Epithelial cell of prostate (primary cell): ENCODE measurements at places on chromosomes 2 and 18.
A peak's percentile ranks its signal among the peaks of the same experiment; 100 is the strongest.

GRCh38 chr18:56043641-56044061 lies 455.7 kb upstream of the TCF4 start:
- no peak for DNase-seq

DNA sequence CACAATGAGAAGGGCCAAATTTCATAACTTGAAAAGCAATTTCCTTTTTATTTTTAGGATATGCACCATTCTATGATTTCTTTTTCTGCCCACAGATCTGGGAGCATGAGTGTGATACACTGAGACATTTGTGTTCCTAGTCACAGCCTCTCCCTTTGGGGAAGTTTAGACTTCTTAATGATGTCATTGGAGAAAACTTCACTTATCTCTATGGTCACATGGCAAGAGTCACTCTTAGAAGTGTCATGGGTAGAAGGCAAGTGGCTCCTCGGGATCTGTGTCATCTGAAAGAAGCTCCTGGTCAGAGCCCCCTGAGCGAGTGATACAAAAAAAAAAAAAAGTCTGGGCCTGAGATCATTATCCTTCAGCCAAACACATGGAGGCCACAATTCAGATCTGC lies 62.5 kb upstream of the LGALSL start:
- no peak for DNase-seq

DNA sequence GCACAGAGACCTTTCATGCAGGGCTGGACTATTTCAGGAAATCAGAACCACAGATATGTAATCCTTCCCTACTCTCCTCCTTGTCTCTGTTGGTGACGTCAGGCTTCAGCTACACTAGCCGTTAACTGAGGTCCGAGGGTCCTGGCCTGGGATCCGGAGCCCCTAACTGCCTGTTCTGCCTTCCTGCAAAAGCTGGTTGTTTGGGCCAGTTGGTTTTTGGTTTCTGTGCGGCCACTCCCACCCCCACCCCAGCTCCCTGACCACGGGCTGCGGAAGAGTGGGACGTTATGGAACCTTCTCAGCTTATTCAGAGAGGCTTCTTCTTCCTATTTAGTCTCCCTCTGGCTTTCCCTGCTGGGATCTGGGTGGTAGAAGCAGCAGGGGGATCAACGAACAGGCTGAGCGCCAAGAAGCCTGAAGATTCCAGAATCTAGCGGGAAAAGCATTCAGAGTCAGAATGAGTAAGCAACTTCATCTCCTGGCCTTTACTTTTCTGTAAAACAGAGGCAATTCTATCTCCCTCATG lies 49.3 kb upstream of the ROCK2 start:
- DNase-seq, result no peak

DNA sequence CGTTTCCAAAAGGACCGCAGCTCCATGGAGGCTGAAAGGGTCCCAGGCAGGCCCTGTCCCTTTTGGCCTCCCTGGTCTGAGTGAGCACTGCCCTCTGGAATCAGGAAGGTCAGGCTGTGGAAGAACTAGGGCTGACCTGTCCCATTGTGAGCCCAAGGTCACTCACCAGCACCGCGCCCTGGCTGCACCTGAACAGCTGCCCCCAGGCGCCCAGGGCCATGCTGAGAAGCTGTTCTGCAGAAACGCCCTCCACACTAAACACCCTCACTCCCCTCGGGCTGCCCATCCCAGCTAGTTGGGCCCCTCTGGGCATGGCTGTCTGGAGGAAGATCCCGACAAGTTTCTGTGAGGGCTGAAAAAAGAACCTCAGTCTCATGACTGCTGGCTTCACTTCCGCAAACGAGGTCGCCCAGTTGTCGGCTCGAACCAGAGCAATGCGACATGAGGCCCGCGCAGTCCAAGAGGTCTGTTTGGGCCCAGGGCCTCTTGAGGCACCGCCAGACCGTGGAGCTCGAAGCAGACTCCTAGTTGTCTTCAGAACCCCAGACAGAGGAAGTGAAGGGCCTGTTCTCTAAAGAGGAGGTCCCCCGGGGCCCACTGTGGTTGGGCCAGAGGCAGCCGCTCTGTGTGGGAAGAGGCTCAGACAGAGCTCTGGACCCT lies 64.4 kb downstream of the INPP5D start:
- DNase-seq, result no peak

GRCh38 chr2:38076152-38076709 lies 280 bp upstream of the CYP1B1 start:
- DNase-seq, result no peak

- peak; percentile 54 for DNase-seq
Observed at GRCh38 chr2:168189835-168190569, 57.4 kb downstream of the STK39 start.

- no peak for DNase-seq
Observed at GRCh38 chr18:75785206-75785605, 357.7 kb upstream of the SMIM21 start.

GRCh38 chr18:79693561-79694205 lies 14.1 kb downstream of the CTDP1 start:
- DNase-seq, result no peak

DNA sequence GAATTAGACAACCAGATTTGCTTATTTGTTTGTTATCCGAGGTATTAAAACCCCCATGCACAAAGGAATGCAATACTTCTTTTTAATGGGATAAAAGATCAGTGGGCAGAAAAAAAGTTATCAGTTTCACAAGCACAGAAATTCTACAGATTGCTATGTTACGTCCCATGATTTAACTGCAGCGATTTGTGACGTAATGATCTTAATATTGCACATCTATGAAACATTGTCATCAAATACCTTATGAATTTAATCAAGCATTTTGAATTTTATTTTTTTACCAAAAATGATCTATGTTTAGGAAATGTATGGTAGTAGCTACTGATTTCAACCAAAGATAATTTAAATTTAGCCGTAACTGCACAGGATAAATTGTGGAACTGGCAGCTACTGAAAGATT lies 138.9 kb downstream of the FHOD3 start:
- DNase-seq, result no peak

GRCh38 chr18:79829136-79829854 lies 31.6 kb downstream of the KCNG2 start:
- no peak for DNase-seq

- no peak for DNase-seq
Observed at GRCh38 chr2:71735676-71736075, 282.3 kb downstream of the DYSF start.

DNA sequence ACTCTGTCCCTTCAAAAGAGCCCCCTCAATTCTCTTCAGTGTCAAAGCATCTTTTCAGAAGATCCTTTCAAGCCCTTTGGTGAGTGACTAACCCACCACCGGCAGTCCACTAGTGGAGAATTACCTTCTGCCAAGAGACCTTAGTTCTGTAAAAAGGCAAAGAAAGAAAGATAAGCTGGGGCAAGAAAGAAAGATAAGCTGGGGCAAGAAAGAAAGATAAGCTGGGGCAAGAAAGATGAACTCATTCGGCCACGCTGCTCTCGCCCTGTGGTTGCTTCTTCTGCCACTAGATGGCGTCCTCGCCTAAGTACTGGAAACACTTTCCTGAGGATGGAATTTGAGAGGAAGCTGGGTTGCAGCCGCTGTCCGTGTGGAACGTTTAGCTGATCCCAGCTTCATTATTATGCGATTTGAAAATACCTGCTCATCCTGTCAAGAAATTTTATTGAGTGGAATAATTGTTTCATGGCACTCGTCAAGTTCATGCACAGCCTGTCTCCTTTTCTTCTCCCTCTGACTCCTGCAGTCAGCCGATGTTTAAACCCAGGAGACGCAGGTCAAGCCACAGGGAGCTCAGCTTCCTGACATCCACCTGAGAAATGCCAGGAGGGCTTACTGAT lies 17.3 kb upstream of the ANXA4 start:
- DNase-seq, result peak; percentile 24

- no peak for DNase-seq
Observed at GRCh38 chr18:25279961-25280360, 72.0 kb downstream of the ZNF521 start.

DNA sequence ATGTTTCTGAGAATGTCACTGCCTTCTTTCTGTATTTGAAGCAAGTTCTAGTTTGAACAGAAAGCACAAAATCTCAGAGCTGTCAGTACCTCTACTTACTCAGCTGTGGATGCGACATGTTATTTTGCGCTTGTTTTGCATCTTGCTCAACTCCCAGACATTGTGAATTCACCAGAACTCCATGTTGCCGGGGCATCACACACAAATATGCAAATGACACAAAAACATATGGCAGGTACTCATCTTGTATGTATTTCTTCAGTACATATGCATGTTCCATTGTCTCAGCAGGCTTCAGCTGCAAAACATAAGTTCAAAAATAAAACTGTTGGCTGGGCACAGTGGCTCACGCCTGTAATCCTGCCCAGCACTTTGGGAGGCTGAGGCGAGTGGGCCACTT lies 30.8 kb downstream of the ADCY3 start:
- DNase-seq, result no peak

DNA sequence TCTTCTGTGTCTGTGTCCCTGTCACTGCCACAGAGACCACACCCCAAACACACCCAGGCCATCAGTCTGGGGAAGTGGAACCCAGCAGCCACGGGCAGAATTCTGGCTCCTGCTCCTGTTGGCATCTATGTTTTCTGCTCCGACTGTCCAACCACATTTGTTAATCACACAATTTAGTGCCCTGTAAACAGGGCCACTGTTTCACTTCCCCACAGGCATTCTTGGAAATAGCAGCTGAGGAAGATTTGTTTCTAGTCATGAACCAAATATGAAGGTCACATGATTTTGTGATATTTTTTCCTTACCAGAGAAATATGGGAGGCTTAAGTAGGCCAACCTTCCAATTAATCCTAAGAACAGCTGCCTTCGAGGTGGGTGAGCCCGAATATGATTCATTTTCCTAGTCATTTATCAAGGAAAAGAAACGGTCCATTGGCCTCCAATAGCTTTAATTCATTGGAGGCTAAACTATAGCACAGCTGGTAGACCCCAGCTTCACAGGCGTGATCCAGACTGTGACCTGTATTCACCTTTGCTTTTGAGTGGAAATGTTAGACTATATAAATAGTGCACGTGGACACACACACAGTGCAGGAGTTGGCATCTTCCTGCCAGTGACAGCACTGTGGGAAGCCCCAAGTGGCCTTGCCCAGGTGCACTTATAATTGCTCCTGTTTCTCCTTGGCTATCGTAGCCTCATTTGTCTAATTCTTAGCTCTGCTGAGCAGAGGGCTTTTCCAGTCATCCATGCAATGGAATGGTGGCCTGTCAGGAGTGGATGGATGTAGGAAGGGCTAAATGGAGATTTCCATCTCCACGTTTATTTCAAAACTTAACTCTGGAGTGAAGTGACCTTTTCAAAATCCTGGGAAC lies 267.9 kb downstream of the LPIN1 start:
- DNase-seq, result no peak

GRCh38 chr2:238567067-238567855 lies 140.5 kb downstream of the ASB1 start:
- DNase-seq, result no peak

GRCh38 chr2:227595797-227596196 lies 2.9 kb upstream of the SCYGR2 start:
- no peak for DNase-seq

- no peak for DNase-seq
Observed at GRCh38 chr2:212547716-212548454, 9.3 kb upstream of the ERBB4 start.

- DNase-seq, result no peak
Observed at GRCh38 chr2:132670496-132671150, 618 bp upstream of the LYPD1 start.

DNA sequence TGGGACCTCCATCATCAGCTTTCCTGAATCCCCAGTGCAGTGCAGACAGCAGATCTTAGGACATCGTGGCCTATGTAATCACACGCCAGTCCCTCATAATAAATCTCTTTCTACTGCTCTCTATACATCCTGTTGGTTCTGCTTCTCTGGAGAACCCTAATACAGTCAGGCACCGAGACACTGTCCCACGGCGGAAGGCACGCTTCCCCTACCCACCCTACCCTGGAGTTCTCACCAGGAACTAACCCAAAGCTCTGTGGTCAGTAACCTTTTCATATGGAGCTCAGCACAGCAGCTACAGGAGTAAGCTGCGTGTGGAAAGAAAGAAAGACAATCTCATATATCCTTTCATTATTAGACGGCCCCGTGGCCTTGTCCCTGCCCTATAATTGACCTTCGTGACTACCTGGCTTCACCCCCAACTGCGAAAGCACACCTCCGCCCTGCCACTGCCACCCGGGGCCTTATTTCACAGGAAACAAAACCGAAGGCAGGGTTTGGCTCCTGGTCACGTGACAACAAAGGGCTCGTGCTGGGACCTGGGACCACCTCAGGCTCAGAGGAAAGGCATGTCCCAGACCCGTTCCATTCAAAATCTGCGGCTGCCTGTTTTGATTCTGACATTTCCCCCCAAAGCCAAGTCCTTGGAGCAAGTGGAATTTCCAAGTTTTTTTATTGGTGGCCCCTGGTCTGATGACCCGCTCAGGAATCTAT lies 99.7 kb upstream of the ODC1 start:
- DNase-seq, result no peak

- no peak for DNase-seq
Observed at GRCh38 chr2:200578778-200579177, 7.0 kb upstream of the AOX1 start.

GRCh38 chr2:109343460-109343859 lies 214.5 kb downstream of the SH3RF3 start:
- DNase-seq, result no peak

DNA sequence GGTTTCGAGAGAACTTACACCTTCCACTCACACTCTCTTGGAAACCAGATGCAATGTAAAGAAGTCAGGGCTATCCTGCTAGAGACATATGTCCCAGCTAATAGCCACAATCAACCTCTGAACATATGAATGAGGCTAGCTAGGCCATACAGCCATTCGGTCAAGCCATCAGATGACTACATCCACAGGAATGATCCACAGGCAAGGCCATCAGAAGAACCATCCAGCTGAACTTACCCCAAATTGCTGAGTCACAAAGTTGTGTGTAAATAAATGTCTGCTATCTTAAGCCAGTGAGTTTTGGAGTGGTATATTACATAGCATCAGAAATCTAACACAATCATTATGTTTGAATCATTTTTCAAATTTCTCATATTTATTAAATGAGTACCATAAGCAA lies 5.2 kb upstream of the SPAST start:
- DNase-seq, result no peak

DNA sequence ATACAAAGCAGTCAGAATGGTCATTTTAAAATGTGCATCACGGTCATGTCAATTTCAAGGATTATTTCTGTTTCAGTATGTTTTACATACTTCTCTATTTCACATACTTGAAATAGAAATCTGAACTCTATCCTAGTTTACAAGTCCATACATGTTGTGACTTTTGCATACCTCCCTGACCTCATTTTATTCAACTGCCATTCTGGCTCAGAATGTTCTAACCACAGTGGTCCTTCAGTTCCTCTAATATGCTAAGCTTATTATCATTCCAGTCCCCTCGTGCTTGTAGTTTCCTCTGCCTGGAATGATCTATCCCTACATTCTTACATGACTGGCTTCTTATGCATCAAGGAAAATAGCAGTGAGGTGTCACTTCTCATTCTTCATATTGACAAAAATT lies 295.6 kb downstream of the KIAA1328 start:
- no peak for DNase-seq

DNA sequence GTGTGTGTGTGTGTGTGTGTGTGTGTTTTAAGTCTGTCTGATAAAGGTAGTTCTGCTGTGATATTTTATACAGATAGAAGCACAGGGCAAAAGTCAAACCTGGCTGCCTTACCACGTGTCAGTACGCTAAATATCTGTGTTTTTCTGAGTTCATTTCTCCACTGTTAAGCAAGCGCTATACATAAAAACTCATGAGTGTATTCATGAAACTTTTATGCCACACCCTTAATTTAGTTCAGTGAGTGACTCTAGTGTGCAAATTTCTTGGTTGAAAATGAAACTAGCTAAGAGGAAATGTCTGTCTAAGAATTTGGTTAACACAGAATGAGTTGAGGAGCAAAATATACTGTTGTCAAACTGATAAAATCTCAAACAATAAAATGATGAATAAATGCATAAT lies 11.2 kb downstream of the CASP10 start:
- DNase-seq, result no peak
